Left colon (tissue), 2 donors: ENCODE measurements at places on chromosomes 5 and 9. TPM values are rescaled to one million over a fixed set of nuclear protein-coding genes. Genes with fewer than 3 reads are reported as not detected.

- DNase-seq, result no peak
Measured at GRCh38 chr5:2709976-2710689, 41.3 kb downstream of the IRX2 start.

DNA sequence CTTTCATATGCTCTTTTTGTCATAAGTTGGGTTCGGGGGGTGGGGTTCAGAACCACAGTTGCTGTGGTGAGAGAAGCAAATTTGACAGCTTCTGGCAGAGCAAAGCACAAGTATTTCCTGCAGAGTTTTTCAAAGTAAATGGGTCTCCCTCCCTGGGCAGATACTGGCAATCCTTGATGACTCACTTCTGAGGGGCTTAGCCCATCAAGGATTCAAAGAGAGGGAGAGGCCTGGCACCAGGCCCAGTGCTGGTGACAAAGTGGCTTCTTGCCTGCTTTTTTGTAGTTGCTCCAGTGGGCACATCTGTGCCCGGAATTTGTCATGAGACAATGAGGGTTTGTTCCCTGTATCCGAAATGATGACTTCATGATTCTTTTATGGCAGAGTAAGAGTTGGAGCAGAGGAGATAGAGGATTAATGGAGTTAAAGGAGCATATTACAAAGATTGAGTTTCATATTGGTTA, 46.6 kb upstream of the TNC start:
- DNase-seq, result no peak

DNA sequence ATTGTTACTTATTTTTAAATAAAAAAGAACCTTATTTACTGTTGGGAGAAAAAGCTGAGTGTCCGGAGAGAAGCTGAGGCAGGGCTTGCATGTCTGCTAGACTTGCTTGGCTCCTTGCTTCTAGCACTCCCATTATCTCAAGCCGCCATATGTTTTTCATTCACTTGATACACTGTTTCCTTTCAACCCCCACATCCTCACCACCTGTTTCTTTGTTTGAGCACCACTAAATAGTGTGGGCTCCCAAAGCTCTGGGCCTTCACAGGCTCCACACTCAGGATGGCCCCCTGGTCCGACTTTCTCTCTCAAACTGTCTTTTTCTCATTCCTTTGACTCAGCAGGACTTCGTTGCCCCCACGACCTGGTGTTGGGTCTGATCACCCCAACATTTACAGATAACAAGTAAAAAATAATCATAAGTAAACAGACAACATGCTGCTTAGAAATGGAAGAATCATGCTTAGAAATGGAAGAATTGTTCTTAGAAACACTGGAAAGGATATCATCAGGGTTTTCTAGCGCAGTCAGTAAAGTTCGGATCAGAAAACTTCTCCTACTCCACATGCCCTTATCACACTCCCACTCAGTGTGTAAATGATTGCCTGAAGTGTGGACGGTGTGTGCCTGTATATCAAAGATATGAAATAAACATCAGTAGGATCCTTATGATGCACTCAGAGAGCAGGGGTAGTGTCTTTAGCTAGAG, 58.5 kb downstream of the APTX start:
- DNase-seq, result no peak

DNA sequence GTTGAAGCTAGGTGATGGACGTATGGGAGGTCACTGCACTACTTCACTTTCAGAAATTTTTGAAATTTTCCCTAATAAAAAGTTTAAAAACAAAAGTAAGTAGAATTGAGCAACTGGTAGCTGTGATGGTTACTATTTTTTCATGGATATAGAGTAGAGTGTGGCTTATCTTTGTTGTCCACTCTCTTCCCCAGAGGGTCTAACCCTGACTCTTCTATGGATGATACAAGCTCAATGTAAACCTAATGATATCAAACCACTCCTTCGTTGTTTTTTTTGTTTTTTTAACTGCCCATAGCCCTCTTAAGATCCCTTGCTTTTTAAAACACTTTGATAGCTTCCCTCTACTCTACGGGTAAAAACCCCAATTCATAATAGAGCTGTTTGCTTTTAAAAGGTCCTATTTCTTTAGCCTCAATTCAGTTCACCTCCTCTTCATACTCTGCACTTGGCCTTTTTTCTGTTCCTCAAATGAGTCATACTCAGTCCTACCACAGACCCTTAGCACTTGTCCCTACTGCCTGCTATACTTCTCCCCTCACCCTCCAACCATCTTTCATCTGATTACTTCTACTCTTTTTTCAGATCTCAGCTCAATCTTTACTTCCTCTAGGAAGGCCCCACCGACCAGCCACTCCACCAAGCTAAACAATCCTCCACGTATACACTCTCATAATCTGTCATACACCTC, 2.6 kb downstream of the HDAC3 start:
- no peak for DNase-seq

- DNase-seq, result no peak
Measured at GRCh38 chr5:113343343-113343742, 91.4 kb downstream of the TSSK1B start.

- no peak for DNase-seq
Measured at GRCh38 chr5:55416306-55416705, 108.5 kb downstream of the MTREX start.

DNA sequence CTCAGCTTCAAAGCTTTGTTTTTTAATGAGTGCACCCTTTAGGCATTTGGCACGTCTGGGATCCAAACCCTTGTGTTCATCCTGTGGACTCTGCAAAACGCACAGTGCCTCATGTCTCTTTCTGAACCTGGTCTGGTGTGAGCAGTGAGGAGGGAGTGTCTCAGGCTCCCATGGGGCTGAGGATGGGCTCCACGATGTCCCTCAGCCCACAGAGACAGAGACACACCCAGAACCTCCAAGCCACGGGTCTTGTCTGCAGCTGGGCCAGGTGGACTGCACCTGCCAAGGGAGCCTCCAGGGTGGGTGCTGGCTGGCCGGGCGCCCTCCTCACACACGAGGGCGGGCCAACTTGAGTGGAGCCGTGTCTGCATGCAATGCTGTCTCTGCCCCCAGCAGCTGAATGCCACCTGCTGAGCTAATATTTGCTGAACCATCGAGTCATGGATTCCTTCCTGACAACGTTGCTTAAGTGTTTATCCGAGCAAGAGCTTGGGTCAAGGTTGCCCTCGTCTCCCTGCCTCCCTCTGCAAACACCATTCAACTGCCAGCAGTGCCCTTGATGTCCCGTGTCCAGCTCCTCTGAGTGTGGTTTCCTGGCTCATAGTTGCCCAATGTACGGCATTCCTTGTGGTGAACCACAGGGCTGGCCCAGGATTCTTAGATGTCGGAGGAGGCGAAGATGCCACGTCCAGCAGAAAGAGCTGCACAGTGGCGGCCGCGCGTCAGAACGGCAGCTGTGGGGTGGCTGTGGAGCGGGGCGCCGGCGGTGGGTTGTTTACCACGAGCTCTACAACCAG, 31.4 kb upstream of the LPCAT1 start:
- DNase-seq, result no peak

DNA sequence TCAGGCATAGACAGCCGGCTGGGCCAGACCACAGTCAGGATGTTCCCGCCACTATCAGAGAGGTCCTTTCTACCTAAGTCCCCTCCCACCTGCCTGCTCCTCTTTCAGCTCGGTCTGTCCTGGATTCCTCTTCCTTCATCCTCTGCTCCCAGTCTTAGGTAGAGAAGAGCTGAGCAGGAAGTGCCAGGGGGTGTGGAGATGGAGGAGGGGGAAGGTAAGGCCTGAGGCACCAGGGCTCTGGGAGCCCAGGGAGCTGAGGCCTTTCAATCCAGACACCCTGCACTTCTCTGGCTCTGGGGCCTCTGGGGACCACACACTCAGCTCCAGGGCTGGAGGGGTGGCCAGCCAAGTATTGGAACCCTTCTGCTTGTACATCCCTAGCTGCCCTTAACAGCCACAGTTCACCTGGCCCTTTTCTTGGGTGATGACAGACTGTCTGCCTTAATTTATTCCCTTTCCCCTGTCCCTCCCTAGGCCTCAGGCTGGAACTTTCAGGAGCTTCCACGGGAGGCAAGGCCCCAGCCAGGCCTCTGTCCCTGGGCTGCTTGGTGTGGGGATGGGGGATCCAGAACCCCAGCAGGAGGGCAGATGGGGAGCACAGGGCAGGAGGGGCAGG, 15.6 kb downstream of the IRF1 start:
- peak; percentile 15 for DNase-seq

Gene EGFL7
- total RNA-seq, result 17.2 TPM

DNA sequence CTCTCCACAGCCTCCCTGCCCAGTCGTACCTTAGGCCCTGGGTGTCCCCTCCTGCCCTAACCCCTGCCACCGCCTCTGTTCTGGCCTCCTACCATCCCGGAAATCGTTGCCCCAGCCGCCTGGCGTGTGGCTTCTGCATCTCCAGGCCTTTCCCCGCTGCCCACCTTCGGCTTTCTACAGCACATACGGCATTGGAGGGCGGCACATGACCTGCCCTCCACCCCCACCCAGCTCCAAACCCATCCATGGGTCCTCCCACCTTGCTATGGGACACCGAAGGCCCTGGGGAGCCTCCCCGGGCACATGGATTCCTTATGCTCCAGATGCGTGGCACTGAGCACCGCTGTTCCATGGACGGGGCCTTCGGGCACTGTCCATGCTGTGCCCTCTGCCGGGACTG, 32.0 kb downstream of the FGF18 start:
- DNase-seq, result no peak

DNA sequence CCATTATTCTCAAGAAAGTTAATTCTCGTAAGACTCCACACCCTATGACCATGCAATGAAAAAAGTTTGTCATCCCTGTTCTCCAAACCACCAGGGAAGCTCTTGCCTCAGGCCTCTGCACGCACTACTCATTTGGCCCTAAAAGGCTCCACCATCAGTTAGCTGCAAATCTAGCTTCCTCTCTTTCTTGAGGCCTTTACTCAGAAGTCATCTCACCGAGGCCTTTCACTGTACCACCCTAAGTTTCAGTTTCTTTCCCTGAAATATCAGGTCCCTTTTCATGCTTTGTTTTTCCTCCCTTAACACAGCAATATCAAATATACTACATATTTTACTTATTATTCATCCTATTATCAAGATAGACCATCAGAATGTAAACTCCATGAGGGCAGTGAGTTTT, 39.1 kb downstream of the OXCT1 start:
- DNase-seq, result no peak

DNA sequence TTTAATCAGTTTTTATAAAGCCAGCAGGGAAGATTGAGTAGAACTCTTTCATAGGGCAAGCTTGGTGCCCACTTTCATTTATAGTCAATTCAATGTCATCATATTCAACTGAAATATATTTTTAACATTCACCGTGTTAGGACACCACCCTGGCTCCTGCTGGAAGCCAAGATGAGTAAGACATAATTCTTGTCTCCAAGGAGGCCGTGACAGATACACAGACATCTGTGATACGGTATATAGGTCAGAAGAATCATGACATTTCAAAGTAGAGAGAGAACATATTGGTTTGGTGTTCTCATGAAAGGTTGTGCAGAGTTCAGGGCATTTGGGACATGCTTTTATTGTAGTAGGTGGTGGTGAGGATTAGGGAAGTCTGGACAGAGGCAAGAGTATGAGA, 120.1 kb downstream of the CMYA5 start:
- DNase-seq, result no peak

DNA sequence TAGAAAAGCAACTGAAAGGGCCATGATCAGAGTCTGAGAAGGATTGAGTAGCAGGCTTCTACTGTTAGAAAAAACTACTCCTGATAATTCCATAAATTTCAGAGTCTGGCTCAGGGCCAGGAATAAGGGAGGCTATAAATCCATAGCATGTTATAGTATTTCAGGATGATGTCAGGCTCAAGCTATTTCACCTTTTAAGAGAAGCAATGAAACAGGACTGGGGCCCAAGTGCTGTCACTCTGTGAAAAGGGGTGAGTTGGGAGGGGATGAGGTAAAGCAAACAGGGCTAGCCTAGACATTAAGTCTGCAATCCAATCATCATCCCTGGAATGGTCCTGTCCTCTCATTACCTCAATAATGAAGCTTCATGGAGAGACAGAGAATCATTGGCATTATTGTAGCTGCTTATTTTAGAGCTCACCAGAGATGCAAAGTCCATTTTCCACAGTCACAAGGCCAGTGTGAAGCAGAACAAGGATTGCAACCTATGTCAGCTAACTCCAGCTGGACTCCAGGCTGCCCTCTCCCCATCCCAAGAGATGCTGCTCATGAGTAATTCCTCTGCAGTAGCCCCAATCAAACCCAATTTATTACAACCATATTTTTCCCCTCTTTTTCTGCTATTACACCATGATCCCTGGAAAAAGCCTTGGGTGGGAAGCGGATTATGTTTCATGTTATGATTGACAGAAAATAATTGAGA, 56.0 kb downstream of the PAPPA start:
- DNase-seq, result no peak

DNA sequence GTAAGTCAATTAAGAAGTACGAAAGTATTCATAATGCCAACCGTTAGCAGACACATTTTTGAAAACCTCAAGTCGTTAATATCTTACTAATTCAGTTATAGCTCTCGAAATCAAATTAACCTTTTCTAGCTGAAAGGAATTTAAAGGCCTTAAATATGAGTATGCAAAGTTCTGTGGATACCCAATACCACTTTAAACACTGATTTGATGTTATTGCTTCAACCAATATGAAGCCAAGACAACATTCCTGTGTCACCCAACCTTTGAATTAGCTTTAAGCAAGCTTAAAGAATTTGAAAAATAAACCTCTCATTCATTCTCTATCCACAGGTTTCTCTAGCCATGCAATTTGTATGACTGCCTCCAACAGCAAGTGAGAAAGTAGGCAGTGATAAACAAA, 204.5 kb downstream of the MCTP1 start:
- no peak for DNase-seq

DNA sequence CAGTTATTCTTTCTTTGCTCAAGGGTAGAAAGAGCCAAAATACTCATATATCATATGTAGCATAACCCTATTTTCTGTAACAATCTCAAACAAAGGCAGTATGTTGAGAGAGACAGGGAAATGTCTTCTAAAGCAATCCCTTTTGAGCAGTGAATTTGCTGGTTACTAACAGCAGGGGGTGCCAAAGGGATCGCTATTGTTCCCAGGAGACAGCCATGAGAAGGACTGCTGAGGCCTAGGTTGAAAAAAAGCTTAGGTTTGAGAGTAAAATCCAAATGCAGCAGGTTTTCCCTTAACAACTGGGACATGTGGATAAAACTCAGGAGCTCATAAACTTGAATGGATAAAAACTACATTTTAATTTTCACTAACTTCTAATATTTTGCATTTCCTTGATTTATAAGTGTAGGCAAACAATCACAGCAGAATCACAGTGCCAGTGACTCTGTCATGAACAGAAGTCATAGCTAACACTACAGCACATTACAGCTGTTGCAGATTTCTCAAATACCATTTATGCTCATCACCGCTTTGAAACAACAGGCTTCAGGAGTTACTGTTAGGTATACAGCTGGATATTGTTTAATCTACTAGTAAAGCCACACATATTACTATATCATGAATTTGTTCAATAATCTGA, 148.4 kb downstream of the MAPKAP1 start:
- DNase-seq, result peak; percentile 37

DNA sequence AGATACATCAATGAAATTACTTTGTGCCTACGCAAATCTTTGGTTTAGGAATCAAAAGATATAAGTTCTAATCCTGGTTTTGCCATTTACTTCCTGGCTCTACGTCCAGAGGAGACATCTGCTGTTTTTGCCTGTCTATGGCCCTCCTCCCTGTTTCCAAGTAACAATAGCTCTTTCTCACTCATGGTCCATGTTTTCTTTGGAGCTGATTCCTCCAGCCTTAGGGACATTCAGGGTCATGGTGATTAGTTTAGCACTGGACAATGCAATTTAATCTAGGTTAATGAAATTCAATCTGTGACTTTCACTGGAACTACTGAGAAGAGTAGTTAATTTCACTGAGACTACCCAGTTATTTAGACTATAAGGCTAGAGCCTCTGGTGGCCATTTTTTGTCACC, 170.6 kb downstream of the SEMA6A start:
- no peak for DNase-seq

Gene GDA
- 35.3 TPM for total RNA-seq

- no peak for DNase-seq
Measured at GRCh38 chr5:123881759-123882244, 369.8 kb downstream of the CSNK1G3 start.
